ENCODE measurements at places on chromosomes 16 and 17. TPM values are rescaled to one million over a fixed set of nuclear protein-coding genes. Genes with fewer than 3 reads are reported as not detected.

DNA sequence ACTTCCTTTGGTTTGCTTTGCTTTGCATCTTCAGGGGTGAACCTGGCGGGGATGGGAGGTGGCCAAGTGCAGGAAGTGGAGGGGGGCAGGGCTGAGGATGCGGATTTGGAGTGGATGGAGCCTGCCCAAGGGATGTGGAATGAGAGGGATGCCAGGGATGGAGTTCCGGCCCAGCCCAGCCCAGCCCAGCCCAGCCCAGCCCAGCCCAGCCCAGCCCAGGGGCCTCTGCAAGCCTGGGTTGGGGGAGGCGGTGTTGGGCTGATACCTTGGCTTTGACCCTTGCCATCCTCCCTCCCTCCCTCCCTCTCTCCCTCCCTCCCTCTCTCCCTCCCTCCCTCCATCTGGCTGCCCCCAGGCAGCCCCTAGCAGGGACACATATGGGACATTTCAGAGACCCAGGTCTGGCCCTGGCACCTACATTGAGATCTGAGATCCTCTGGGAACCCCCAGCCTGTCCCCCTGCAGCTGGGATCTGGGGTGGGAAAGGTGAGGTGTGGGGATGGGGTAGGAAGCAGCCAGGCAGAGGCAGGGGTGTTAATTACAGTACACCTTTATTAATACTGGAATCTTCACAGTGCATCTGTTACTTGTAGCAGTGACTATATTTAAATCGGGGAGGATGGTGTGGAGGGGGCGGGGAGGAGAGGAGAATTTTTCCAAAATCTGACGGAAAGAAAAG, 14.5 kb downstream of the IL34 start:
- no peak overlapping the region for H3K4me3 ChIP-seq
- H3K36me3 ChIP-seq = peaks cover 28% of the 10 kb centered on the region
- no peaks in the 10 kb centered on the region for H3K27me3 ChIP-seq
- no peak overlapping the region for H3K27ac ChIP-seq

- H3K27ac ChIP-seq = no peak overlapping the region
- no peaks in the 10 kb centered on the region for H3K36me3 ChIP-seq
- DNase-seq = no peak
- H3K4me3 ChIP-seq = peak overlapping the region; percentile 41
- peaks cover 27% of the 10 kb centered on the region for H3K4me1 ChIP-seq
These were observed 631 bp downstream of the KREMEN2 start for GRCh38 chr16:2964475-2965336.

GRCh38 chr17:81727324-81728031, 15.4 kb downstream of the SLC25A10 start:
- DNase-seq = no peak
- peaks cover 5% of the 10 kb centered on the region for H3K4me1 ChIP-seq
- no peak overlapping the region for H3K27ac ChIP-seq
- H3K36me3 ChIP-seq = no peaks in the 10 kb centered on the region
- no peak overlapping the region for H3K4me3 ChIP-seq

- H3K4me1 ChIP-seq = no peaks in the 10 kb centered on the region
- peaks cover 32% of the 10 kb centered on the region for H3K36me3 ChIP-seq
- H3K4me3 ChIP-seq = no peak overlapping the region
- no peak for DNase-seq
These were observed 18.6 kb upstream of the POLR3E start for GRCh38 chr16:22278441-22279230.

DNA sequence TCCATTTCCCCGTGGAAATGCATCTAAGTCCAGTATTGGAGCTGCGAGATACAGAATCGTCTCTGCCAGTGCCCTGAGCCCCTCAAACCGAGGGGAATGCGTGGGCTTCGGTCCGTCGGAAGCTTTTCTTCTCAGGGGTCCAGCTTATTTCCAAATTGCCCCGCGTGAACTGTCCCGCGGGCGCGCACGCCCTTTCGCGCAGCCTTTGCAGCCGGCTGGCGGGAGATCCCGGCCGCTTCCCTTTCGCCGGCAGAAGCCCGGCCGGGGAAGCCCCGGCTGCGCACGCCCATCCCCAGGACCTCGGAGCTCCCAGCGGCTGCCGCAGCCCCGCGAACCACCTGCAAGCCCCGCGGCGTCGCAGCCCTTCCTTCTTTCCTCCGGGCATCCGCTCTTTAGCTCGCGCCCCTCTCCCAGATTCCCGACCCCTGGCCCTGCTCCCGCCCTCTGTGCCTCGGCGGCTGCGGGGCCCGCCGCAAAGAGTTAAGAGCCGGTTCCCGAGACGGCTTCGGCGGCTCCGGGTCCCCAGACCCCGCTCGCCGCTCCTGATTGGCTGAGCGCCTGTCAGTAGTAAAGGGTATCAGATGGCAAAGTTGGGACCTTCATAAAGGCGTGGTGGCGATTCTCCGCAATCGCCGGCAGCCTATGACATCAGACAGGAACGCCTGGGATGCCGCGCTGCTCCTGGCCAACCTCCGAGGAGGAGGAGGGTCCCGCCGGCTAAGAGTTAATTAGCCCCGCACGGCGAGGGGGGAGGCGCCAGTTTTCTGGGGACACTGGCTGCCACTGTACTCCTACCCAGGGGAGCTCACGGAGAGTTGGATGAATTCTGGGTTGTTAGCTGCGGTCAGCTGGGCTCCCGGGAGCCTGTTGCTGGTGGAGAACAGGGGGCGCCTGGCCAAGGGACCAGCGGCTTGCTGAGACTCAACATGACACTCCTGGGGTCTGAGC, at the start of gene MYOCD:
Gene MYOCD (plus strand): TSS at position 628 of the 948 bp plus-strand sequence. CDS start 299 bp downstream, at position 927.
- DNase-seq = peak; percentile 72
- H3K4me3 ChIP-seq = peak within 1 kb of the TSS; percentile 79
- no peaks in the 10 kb centered on the region for H3K27me3 ChIP-seq
- peak within 1 kb of the TSS; percentile 89 for H3K27ac ChIP-seq
- no peaks in the 10 kb centered on the region for H3K4me1 ChIP-seq

DNA sequence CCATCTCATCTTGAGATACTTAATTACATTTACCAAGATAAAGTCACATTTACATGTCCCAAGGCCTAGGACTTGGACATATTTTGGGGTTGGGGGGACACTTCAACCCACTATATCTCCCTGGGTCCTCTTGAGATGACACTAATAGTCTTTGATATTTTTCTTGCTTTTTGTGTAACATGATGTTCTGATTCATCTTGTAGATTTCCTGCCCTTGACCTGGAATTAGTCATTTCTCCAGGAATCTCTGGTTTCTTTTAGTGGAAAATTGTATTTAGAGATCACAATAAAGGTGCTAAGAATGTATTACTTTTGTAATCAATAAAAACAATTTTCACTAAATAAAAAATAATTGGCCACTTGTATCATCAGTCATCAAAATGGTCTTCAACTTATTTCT, 157.3 kb downstream of the VPS53 start:
- H3K4me1 ChIP-seq = peaks cover 29% of the 10 kb centered on the region
- no peak for DNase-seq
- H3K27ac ChIP-seq = no peak overlapping the region
- peaks cover 9% of the 10 kb centered on the region for H3K36me3 ChIP-seq
- H3K4me3 ChIP-seq = no peak overlapping the region
- no peaks in the 10 kb centered on the region for H3K27me3 ChIP-seq

- no peak overlapping the region for H3K27ac ChIP-seq
- H3K4me1 ChIP-seq = no peaks in the 10 kb centered on the region
- no peaks in the 10 kb centered on the region for H3K36me3 ChIP-seq
- no peak overlapping the region for H3K4me3 ChIP-seq
- H3K27me3 ChIP-seq = no peaks in the 10 kb centered on the region
These were observed 6.7 kb upstream of the GOSR2 start for GRCh38 chr17:46916211-46916610.

- H3K4me3 ChIP-seq = no peak overlapping the region
- no peaks in the 10 kb centered on the region for H3K36me3 ChIP-seq
- no peak overlapping the region for H3K27ac ChIP-seq
- H3K4me1 ChIP-seq = no peaks in the 10 kb centered on the region
- no peaks in the 10 kb centered on the region for H3K27me3 ChIP-seq
These were observed 8.8 kb upstream of the GJD3 start for GRCh38 chr17:40373324-40373723.

DNA sequence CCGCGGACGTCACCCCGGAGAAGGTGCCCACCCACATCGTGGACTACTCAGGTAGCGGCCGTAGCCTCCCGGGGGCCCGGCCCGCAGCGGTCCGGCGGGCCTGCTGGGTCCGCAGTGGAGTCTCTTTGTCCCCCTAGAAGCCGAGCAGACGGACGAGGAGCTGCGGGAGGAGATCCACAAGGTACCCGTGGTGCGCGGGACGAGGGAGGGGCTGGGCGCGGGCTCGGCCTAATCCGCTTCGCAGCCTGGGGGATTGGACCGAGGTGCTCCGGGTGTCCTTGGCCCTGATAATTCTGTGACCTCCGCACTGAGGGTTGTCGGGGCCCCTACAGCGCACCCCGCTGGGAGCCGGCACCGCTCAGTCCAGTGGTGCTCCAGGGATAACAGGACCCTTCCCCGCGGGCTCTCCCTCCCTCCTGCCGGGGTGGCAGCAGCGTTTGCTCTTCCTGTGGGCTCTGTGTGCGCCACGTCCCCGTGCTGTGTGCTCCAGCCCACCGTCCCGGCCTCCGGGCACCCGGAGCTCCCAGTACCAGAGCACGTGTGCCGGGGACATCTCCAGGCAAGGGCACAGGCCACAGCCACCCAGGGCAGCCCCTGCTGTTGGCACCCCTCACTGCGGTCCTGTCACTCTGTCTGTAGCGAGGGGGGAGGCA, 713 bp downstream of the RHOT2 start:
- H3K4me1 ChIP-seq = peaks cover 15% of the 10 kb centered on the region
- DNase-seq = no peak
- H3K27me3 ChIP-seq = no peaks in the 10 kb centered on the region
- H3K4me3 ChIP-seq = peak overlapping the region; percentile 100

- no peak overlapping the region for H3K27ac ChIP-seq
- no peaks in the 10 kb centered on the region for H3K27me3 ChIP-seq
- no peak for DNase-seq
- H3K4me1 ChIP-seq = peaks cover 6% of the 10 kb centered on the region
- no peak overlapping the region for H3K4me3 ChIP-seq
These were observed 22.7 kb upstream of the KCNJ12 start for GRCh38 chr17:21353326-21354010.

GRCh38 chr16:8187782-8188372, 402.4 kb downstream of the TMEM114 start:
- no peak for DNase-seq
- no peaks in the 10 kb centered on the region for H3K36me3 ChIP-seq
- no peak overlapping the region for H3K27ac ChIP-seq
- H3K4me3 ChIP-seq = no peak overlapping the region
- no peaks in the 10 kb centered on the region for H3K4me1 ChIP-seq

- no peak overlapping the region for H3K27ac ChIP-seq
- no peak overlapping the region for H3K4me3 ChIP-seq
- peaks cover 9% of the 10 kb centered on the region for H3K4me1 ChIP-seq
- no peak for DNase-seq
- peaks cover 10% of the 10 kb centered on the region for H3K36me3 ChIP-seq
These were observed 17.1 kb downstream of the ITGB4 start for GRCh38 chr17:75738218-75738802.

DNA sequence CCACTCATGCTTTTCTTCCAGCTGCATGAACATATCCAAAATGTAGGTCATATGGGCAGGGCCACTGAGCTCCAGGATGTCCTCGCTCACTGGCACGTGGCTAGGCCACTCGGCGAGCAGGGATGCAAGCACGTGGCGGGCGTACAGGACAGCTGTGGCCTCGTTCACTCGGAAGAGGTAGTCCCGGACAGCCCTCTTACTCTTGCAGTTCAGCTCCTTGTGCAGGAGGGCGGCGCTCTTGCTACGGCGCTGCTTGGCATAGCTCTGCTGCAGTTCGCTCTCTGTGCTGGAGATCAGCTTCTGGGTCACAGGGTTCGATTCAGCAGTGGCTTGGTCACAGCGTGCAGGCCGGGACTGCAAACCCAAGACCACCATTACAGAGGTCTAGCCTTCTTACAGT, 53.1 kb upstream of the ATP2A3 start:
- no peak for DNase-seq
- peaks cover 51% of the 10 kb centered on the region for H3K36me3 ChIP-seq
- H3K27me3 ChIP-seq = no peaks in the 10 kb centered on the region
- H3K27ac ChIP-seq = no peak overlapping the region
- H3K4me1 ChIP-seq = no peaks in the 10 kb centered on the region

- H3K27me3 ChIP-seq = peaks cover 7% of the 10 kb centered on the region
- no peak overlapping the region for H3K27ac ChIP-seq
- DNase-seq = peak; percentile 49
- no peaks in the 10 kb centered on the region for H3K4me1 ChIP-seq
These were observed 11.7 kb downstream of the NKIRAS2 start for GRCh38 chr17:42031584-42031983.

DNA sequence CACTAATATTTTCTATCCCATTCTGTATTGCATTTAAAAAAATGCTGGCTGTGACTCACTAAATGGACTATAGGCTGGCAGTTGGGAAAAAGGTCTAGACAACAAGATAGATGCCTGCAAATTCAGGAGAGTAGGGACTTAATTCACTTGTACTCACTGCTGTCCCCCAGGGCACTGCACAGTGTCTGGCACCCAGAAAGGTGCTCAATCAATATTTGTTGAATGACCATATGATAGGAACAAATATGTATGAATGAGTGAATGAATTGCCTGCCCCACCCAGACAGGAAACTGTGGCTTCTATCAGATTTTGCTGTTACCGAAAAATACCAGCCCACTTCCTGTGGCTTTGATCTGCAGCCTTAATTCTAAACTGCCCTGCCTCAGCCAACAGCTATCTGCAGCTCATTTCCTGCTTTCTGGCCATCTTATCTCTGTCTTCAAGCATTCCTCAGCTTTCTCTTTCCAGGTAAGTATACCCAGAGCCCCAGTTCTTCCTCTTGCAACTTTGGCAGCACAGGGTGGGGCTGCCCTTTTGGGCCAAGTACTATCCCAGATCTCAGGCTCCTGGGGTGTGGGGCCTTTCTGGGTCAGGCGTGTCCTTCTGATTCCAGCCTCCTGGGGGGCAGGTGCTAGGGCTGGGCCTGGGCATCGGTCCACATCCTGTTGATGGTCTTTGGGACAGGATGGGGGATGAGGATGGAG, 15.3 kb upstream of the TNS4 start:
- no peak overlapping the region for H3K27ac ChIP-seq
- H3K27me3 ChIP-seq = no peaks in the 10 kb centered on the region
- no peak for DNase-seq
- H3K4me3 ChIP-seq = no peak overlapping the region
- no peaks in the 10 kb centered on the region for H3K4me1 ChIP-seq
- no peaks in the 10 kb centered on the region for H3K36me3 ChIP-seq

- no peaks in the 10 kb centered on the region for H3K36me3 ChIP-seq
- H3K4me1 ChIP-seq = no peaks in the 10 kb centered on the region
- no peak for DNase-seq
- H3K27ac ChIP-seq = no peak overlapping the region
- H3K27me3 ChIP-seq = no peaks in the 10 kb centered on the region
- no peak overlapping the region for H3K4me3 ChIP-seq
These were observed 16.7 kb upstream of the MYO18A start for GRCh38 chr17:29196769-29197515.

GRCh38 chr16:71537643-71538042, 11.4 kb downstream of the CHST4 start:
- no peak overlapping the region for H3K4me3 ChIP-seq
- DNase-seq = no peak
- no peak overlapping the region for H3K27ac ChIP-seq
- H3K4me1 ChIP-seq = no peaks in the 10 kb centered on the region

The PRSS33 gene
- polyA plus RNA-seq = not detected

The BIRC5 gene
- polyA plus RNA-seq = 0.11 TPM

The CASKIN2 gene
- 23.2 TPM for polyA plus RNA-seq

The ACAP1 gene
- 2.6 TPM for polyA plus RNA-seq

The FOXJ1 gene
- not detected for polyA plus RNA-seq

The UMOD gene
- not detected for polyA plus RNA-seq

The DERL2 gene
- 36.4 TPM for polyA plus RNA-seq

The ZNF750 gene
- polyA plus RNA-seq = 0.17 TPM
